ENCODE measurements at places on chromosomes 11 and 22.
A peak's percentile ranks its signal among the peaks of the same experiment; 100 is the strongest.

DNA sequence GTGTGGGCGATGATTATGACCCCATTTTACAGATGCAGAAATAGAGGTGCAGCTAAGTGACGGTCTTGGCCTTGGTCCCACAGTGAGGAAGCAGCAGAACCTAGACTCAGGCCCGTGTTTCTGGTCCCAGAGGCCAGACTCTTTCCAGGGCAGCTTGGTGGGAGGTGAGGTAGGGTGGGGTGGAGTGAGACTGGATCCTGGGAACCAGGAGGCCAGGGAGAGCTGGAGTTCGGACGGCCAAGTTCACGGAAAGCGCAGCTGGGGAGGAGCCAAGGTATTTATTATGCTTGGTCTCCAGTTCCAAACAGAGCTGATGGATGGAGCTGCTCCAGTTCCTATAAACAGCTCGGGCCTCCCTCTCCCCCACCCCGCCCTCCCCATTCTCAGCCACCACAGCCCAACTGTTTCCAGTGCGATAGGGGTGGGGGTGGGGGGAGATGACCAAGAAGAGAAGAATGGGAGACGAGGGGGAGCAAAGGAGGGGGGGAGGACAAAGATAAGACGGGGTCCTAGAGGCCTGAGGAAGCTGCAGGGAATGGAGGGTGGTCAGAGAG, 16.2 kb downstream of the LRRC32 start:
- no peak for DNase-seq

- DNase-seq, result no peak
Measured at GRCh38 chr11:5531053-5531831, 14.7 kb upstream of the UBQLNL start.

- DNase-seq, result no peak
Measured at GRCh38 chr11:68658097-68658496, 26.2 kb upstream of the GAL start.

GRCh38 chr22:43152357-43153071, 1.2 kb downstream of the TSPO start:
- DNase-seq, result peak; percentile 31
